Right lobe of liver (tissue), 6 donors: ENCODE measurements at places on chromosomes 4 and X. TPM values are rescaled to one million over a fixed set of nuclear protein-coding genes. Genes with fewer than 3 reads are reported as not detected.

TRIM75 gene
- not detected for total RNA-seq

POLR2B gene
- total RNA-seq: 26.0 TPM

BGN gene
- 122 TPM for total RNA-seq

XG gene
- total RNA-seq: not detected

RPL34 gene
- total RNA-seq: 423 TPM

DAPP1 gene
- total RNA-seq: 1.1 TPM

GRCh38 chrX:74225111-74225510, 78.9 kb upstream of the ZCCHC13 start:
- H3K4me3 ChIP-seq: no peak overlapping the region
- H3K36me3 ChIP-seq: no peaks in the 10 kb centered on the region
- no peaks in the 10 kb centered on the region for H3K4me1 ChIP-seq
- no peak for DNase-seq
- H3K27me3 ChIP-seq: no peaks in the 10 kb centered on the region
- H3K27ac ChIP-seq: no peak overlapping the region

GRCh38 chr4:2832981-2833670, 10.5 kb upstream of the ADD1 start:
- no peaks in the 10 kb centered on the region for H3K27me3 ChIP-seq
- peaks cover 33% of the 10 kb centered on the region for H3K4me1 ChIP-seq
- H3K27ac ChIP-seq: no peak overlapping the region
- peak; percentile 27 for DNase-seq
